ENCODE measurements at places on chromosomes 11 and 22.

- no peak for DNase-seq
Measured at GRCh38 chr11:64745189-64745520, 1.2 kb upstream of the RASGRP2 start.

DNA sequence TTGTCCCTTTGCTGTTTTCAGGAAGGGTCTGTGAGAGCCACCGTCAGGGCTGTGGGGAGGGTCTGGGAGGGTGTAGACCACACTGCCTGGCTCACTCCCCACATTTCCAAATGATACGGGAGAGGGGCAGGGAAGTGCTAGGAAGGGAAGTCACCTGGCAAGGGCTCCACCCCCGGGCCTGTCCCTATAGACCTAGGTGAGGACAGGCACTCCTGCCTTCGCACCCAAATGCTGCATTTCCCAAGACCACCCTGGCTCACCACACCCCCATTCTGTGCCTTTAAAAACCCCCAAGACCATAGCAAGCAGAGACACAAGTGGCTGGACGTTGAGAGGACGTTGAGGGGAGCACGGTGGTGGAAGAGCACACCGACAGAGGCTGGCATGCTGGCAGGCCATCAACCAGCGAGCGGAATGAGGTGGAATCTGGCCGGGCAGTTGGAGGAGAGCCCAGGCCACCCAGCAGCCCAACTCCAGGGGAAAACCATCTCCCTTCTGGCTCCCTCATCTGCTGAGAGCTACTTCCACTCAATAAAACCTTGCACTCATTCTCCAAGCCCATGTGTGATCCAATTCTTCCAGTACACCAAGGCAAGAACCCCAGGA lies 45.7 kb downstream of the GNB1L start:
- no peak for DNase-seq

GRCh38 chr11:69159150-69159852 lies 3.6 kb downstream of the SMIM38 start:
- DNase-seq = no peak

DNA sequence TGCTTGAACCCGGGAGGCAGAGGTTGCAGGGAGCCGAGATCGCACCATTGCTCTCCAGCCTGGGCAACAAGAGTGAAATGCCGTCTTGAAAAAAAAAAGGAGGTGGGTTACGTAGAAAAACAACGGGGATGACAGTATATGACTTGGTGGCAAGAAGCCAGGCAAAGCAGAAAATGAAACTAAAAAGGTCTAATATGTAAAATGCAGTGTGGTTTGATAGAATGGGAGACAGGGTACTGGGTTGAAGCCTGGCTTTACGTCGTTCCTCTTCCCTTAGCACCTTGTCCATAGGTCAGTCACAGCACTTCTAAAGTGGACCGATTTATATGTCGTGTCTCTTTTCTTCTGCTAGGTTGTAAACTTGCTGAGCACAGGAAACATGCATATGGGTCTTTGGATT lies 274.9 kb upstream of the ZC3H12C start:
- no peak for DNase-seq

GRCh38 chr22:38891256-38891655 lies 19.2 kb upstream of the CBX6 start:
- DNase-seq = no peak

DNA sequence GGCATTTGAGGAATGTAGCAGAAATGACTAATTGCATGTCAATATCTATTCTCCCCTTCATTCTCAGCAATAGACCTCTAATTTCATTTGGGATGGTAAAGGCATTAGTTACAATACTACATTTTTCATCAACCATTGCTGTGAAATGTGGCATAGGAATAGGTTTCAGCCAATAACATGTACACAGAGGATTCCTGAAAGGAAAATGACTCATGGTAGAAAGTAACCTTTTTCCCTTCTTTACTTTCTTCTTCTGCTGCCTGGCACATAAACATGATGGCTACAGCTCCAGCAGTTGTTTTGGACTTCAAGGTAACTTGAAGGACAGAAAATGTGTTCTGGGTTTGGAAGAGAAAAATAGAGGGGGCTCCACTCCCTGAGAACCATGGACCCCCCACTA lies 231.8 kb upstream of the CTSC start:
- no peak for DNase-seq

DNA sequence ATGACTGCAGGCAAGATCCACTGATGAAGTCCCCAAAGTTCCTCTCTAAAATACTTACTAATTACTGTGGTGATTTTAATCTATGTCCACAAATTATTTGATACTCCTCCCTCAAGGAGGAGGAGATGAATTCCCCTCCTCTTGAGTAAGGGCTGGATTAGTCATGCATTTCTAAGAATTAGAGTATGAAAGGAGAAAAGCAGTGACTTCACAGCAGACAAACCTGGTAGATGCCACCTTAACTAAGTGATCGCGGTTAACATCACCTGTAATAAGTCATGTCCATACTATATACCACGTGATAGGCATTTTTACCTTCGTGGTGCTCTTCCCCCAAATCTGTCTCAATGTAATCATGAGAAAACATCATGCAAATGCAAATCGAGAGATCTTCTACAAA lies 52.0 kb upstream of the TSPAN18 start:
- no peak for DNase-seq

- DNase-seq = no peak
Measured at GRCh38 chr11:105432241-105432995, 177.5 kb upstream of the GRIA4 start.

DNA sequence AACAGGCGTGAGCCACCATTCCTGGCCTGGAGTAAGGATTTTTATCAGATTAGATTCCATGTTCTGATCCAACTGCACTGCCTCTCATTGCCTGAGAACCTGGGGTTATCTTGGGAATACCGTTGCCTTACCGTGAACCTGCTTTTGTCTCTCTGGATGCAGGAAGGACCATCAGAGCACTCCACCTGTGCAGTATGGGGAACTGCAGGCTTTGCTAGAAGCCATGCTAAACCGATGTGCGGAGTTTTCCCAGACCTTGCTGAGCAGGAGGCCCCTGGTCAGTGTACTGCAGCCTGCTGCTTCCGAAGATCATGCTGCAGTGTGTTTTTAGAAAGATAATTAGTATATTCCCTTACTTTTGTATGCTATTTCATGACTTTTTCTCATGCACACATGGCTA lies 43.6 kb downstream of the MEI1 start:
- no peak for DNase-seq

DNA sequence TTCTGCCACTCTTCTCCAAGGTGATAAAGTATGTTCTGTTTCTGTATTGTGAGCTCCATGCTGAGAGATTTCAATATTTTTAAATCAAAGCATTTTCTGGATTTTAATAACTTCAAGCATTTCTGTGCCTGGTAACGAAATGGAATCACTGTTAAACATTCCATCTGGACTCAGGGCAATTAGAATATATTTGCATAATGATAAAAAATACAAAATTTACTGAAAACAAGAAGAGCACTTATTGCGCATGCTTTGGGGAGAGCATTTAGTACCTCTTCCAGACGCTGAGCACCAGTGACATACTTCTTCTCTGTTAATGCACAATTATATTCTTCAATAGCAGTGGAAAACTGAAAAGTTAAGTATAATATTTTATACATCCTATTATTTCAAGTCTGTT lies 13.3 kb downstream of the ZW10 start:
- DNase-seq = no peak

- DNase-seq = no peak
Measured at GRCh38 chr11:70825893-70826540, 426.4 kb downstream of the SHANK2 start.

- peak; percentile 82 for DNase-seq
Measured at GRCh38 chr11:57499413-57499982, 16.0 kb downstream of the SLC43A1 start.

- DNase-seq = no peak
Measured at GRCh38 chr11:93054279-93054678, 84.8 kb downstream of the MTNR1B start.

DNA sequence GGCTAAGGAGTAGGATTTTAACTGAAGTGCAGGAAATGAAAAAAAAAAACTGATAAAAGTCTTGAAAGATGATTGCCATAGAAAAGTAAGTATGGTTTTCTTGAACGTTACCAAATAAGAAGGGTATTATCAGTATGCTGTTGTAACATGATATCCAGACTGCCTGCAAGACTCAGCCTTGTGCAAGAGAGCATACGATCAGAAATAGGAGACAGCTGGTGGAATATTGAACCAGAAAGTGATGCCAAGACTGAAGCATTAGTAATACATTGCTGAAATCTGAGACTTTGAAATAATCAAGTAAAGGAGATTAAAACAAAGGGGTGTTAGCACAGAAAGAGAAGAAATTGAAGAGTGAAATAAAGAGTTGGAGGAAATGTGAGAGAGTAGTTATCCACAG lies 452.7 kb upstream of the CNTN5 start:
- DNase-seq = no peak

- no peak for DNase-seq
Measured at GRCh38 chr11:15816260-15816871, 540.0 kb downstream of the SOX6 start.

- DNase-seq = no peak
Measured at GRCh38 chr22:31144223-31144622, 3.9 kb upstream of the PLA2G3 start.

DNA sequence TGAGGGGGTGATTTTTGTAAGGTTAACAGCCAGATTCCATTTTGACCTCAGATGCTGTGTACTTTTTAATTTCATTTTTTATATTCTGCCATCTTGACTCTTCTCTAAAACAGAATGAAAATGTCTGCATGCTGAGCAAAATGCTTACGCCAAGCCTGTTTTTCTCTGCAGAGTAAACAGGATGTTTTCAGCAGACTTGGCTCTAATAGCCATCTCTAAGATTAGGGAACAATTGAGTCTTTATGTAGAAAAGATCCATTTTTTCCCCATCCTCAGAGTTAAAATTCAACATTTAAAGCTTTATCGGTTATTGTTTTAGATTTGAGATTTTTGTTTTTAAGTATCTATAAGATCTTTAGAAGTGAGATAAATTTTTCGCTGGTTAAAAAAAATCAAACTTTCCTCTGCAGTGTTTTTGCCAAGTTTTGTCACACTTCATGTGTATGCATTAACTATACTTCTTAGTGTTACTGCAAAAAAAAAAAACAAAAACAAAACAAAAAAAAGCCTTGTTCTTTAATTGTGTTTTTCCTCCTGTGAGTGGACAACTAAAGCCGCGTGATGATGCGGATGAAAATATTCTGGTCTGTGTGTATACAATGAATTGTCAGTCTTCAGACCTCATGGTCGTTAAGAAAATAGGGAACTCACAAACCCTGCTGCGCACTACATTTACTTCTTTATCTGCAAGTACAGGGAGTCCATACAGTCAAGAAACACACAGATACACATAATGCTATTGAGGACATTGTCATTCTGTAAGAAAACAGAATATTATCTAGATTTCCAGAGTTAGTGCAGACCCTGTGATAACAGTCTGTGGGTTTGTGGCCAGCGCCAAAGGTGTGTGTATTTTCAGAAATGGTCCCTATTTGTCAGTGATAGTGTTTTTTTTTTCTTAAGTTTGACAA lies 17.5 kb upstream of the ADSL start:
- DNase-seq = no peak

DNA sequence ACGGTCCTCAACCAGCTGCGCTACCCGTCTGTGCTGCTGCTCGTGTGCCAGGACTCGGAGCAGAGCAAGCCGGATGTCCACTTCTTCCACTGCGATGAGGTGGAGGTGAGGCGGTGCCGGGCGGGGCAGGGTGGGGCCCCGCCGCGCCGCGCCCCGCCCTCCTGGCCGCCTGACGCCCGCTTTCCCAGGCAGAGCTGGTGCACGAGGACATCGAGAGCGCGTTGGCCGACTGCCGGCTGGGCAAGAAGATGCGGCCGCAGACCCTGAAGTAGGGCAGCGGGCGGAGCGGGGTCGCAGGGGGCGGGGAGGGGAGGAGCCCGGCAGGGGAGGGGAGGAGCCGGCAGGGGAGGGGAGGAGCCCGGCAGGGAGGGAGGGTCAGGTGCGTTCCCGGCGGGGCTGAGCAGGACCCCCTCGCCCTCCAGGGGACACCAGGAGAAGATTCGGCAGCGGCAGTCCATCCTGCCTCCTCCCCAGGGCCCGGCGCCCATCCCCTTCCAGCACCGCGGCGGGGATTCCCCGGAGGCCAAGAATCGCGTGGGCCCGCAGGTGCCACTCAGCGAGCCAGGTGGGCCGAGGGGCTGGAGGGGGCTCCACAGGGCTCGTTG lies 14.7 kb downstream of the EPS8L2 start:
- DNase-seq = no peak

DNA sequence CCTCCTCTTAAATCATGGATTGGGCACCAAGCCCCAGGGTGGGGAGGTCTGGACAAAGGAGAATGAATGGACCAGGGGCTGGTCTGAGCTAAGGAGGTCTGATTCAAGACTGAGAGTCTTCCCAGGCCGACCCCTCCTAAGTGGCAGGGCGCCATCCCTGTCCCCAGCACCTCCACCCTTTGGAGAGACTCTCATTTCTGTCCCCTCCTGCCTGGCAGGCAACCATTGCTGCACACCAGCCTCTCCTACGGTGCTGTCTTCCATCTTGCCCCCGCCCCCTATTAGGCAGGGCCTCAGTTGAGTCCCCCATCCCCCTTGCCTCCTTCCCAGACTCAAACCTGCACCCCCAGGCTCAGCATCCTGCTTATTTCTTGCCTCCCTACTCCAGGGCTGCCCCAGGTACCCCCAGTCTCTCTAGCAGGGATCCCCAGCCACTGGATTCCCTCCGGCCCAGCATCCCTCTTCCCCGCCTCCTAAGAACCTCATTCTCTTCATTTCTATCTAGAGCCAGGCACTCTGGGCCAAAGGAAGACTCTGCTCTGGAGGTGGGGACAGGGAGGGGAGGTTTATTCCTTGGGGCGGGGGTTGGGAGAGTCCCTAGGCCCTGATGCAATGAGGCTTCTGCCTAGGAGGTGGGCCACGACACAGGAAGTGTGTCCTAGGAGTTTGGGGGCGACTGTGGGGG lies 1.7 kb upstream of the RCOR2 start:
- no peak for DNase-seq

Measured in omental fat pad (tissue), 4 donors.